ENCODE measurements at places on chromosomes 7 and 10. TPM values are rescaled to one million over a fixed set of nuclear protein-coding genes. Genes with fewer than 3 reads are reported as not detected.

The NODAL gene
- not detected for total RNA-seq

The AGK gene
- total RNA-seq = 39.9 TPM

The GIMAP6 gene
- 124 TPM for total RNA-seq

The GPAM gene
- 7.5 TPM for total RNA-seq

The NUPR2 gene
- not detected for total RNA-seq

The ACBD7 gene
- total RNA-seq = 1.8 TPM

The EGFR gene
- not detected for total RNA-seq

The PIP gene
- not detected for total RNA-seq

The ARMC3 gene
- not detected for total RNA-seq

GRCh38 chr7:36736899-36737211 lies 12.6 kb upstream of the AOAH start:
- H3K4me3 ChIP-seq = peak overlapping the region; percentile 61
- peaks cover 36% of the 10 kb centered on the region for H3K4me1 ChIP-seq
- peaks cover 22% of the 10 kb centered on the region for H3K36me3 ChIP-seq

DNA sequence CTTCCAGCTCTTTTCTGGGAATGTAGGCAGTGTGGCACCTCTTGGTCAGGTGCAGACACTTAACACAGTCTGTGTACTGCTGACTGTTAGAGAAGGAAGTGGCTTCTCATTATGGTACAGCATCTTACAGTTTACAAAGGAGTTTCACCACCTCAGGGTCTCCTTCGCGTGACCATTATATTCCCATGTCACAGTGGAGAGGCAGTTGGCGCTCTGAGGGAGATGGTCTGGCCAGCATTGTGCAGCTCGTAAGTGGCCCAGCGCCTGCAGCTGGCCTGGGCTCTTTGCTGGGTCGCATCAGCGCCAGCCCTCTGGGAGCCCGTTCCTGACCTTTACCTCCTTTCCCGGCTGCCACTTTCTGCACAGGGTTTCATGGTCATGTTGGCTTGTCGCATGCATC lies 15.4 kb downstream of the TSPAN15 start:
- peak overlapping the region; percentile 81 for H3K27ac ChIP-seq
- DNase-seq = no peak
- H3K27me3 ChIP-seq = peaks cover 15% of the 10 kb centered on the region

GRCh38 chr7:106057962-106058927 lies 53.9 kb downstream of the SYPL1 start:
- no peak for DNase-seq
- peak overlapping the region; percentile 28 for H3K4me3 ChIP-seq
- H3K36me3 ChIP-seq = no peaks in the 10 kb centered on the region
- H3K27ac ChIP-seq = peak overlapping the region; percentile 52

DNA sequence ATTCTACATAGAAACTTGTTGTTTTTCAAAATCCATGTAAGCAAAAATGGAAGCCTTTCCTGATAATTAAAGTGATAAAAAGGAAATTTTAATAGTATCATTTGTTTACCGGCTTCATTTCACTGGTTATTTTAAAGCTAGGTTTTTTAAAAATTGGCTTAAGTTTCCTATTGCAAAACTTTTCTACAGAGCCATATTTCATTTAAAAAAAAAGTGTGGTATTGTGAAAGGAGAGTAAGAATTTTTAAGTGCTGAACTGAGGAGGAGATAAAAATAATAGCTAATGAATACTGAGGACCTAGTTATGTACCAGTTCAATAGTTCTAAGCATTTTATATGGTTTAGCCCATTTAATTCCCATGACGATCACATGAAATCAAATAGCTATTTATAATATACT lies 172.2 kb upstream of the COL1A2 start:
- no peak overlapping the region for H3K27ac ChIP-seq
- H3K4me3 ChIP-seq = no peak overlapping the region
- no peak for DNase-seq
- no peaks in the 10 kb centered on the region for H3K4me1 ChIP-seq
- H3K36me3 ChIP-seq = no peaks in the 10 kb centered on the region
- no peaks in the 10 kb centered on the region for H3K27me3 ChIP-seq

DNA sequence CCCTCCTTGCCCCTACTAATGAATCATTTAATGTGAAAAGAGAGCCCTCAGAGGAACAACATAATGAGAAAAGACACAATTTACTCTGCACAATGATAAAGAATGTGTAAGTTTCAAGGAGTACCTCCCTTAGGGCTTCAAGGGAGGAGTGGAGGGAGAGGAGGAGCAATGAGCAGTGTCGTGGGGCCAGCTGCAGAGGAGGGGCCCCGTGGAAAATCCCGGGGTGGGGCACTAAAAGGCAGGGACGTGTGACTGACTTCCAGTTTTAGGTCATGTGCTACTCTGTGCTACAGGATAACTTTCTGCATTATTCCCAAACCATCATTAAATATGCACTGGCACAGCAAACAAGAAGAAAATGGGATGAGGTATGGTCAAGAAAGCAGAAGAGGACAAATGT lies 108.1 kb downstream of the ANLN start:
- H3K27ac ChIP-seq = no peak overlapping the region
- no peak for DNase-seq

GRCh38 chr7:978049-978346 lies 2.6 kb upstream of the COX19 start:
- peaks cover 9% of the 10 kb centered on the region for H3K4me1 ChIP-seq
- no peak overlapping the region for H3K4me3 ChIP-seq
- H3K27me3 ChIP-seq = no peaks in the 10 kb centered on the region
- no peak overlapping the region for H3K27ac ChIP-seq
- H3K36me3 ChIP-seq = no peaks in the 10 kb centered on the region
- DNase-seq = no peak

All from activated naive CD8-positive, alpha-beta T cell treated with anti-CD3 and anti-CD28 coated beads, Interleukin-2, amount 10 ng/mL, durations not matched to agents 7 days and 5 days (primary cell).